ENCODE measurements at places on chromosomes 1 and 21.

- no peak for DNase-seq
Observed at GRCh38 chr1:107230121-107230520, 89.3 kb downstream of the NTNG1 start.

GRCh38 chr1:9615316-9616063 is 26.8 kb downstream of the TMEM201 start:
- DNase-seq = peak; percentile 54

GRCh38 chr1:20732588-20733359 is at the start of gene SH2D5:
Gene SH2D5, minus strand, starts transcription at chr1:20732703. Its CDS starts 4,659 bp downstream, at chr1:20728044.
- DNase-seq = no peak

DNA sequence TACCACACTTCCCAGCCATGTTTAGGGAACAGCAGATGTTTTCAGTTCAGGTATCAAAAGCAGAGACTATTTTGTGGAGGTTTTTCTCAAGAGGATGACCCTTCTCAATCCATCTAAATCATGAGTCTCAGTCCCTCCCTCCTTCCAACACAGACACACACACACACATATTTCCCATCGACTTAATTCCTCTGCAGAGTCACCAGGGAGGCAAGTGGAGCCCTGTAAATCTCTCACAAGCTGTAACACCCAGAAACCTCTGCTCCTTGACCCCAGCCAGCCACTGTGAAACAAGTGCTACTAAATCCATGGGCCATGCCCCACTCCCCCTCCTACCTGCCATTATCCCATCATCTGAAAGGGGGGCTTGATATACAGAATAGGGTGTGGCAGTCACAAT is 10.6 kb upstream of the KCND3 start:
- no peak for DNase-seq

GRCh38 chr1:43421976-43422750 is 31.6 kb downstream of the HYI start:
- DNase-seq = no peak

- no peak for DNase-seq
Observed at GRCh38 chr1:53888681-53889080, 916 bp downstream of the YIPF1 start.

GRCh38 chr1:184152974-184153373 is 101.4 kb downstream of the TSEN15 start:
- DNase-seq = no peak

DNA sequence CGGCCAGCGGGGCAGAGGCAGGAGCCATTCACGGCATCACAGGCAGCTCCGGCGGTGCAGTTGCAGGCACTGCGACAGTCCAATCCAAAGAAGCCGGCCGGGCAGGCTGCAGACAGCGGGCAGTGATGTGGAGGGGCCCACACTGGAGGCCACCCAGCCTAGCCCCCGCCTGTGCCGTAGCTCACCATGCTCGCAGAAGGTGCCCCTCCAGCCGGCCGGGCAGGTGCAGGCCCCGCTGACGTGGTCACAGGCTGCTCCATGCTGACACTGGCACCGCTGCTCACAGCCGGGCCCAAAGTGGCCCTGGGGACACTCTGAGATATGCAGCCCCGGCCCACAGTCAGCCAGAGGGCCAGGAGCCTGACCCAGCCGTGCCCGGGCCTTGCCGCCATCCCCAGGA is 45.1 kb downstream of the ARHGEF16 start:
- no peak for DNase-seq

- no peak for DNase-seq
Observed at GRCh38 chr21:26766826-26767325, 78.3 kb downstream of the ADAMTS1 start.

DNA sequence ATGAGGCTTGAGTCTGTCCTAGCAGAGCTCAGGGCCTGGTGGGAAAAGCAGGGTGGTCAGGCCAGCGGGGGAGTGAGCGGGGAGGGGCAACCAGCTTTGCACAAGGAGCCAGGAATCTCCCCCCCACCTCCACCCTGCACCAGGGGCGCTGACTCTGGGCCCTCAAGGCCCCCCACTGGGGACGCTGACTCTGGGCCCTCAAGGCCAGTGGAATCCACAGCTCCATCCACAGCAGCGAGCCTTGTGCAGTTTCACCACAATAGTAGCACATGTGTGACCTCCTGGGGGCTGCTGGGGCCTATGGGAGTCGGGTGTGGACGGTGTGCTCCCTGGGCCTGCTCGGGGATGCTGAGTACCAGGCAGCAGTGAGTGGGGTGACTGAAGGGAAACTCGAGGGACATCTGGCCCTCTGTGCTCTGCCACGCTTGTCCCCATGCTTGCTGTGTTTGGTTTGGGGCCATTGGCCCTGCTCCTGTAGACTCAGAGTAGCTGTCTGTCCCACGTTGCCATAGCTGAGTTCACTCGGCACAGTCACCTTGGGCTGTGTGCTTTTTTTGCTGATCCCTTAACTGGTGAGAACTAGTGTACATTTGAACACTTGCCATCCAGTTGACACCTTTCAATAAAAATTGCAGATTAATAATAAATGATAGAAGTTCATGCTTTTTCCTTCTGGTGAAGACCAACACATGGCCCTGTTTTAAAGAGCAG is 89.2 kb downstream of the ADARB1 start:
- DNase-seq = no peak

- DNase-seq = no peak
Observed at GRCh38 chr1:69499203-69499803, 68.4 kb upstream of the LRRC7 start.

DNA sequence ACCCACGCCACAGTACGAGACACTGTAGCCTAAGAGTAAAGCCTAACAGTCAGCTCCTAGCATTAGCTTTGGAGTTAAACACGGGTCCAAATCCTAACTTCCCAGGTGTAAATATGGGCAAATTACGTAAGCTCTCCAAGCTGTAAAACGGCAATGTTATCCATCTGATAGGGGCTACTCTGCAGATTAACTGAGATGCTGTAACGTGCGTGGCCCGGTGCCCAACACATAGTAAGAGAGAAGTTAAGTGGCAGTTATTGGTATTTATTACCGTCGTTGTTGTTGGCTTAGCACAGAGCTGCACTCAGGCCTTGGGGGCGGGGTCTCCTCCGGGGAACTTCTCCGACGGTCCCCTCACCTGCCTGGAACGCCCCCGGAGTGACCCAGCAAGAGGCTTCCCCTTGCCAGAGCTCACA is 457 bp downstream of the TRAPPC3 start:
- DNase-seq = no peak

DNA sequence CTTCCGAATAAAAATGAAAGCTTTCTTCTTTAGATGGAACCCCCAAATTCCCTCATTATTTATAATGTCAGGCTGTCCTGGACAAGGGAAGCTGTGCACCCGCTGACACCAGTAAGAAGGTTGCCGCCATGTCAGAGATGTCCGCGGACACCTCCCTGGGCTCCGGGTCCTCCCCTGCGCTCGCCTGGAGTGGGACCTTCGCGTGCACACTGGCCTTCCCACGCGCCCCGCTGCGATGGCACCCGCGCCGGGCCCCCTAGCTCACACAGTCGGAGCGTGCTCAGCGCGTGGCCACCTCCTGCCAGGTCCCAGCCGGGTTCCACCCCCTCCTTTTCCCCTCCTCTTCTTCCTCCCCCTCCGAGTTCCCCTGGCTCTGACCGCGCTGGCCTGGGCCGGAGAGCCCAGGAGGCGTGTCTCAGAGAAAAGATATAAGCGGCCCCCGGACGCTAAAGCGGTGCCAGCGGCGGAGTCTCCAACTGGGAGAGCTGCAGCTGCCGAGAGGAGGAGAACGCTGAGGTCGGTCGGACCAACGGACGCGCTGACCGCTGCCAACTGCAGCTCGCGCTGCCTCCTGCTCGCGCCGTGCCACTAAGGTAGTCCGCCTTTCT is at the start of gene G0S2:
G0S2 (plus strand) TSS at position 456 of the 608 bp plus-strand sequence. CDS start 273 bp downstream, outside the sequence.
- no peak for DNase-seq

All from CMK (cell line).